ENCODE measurements at places on chromosomes 6 and 20.

- no peak for DNase-seq
These were observed 26.8 kb downstream of the MANBAL start for GRCh38 chr20:37316116-37316774.

DNA sequence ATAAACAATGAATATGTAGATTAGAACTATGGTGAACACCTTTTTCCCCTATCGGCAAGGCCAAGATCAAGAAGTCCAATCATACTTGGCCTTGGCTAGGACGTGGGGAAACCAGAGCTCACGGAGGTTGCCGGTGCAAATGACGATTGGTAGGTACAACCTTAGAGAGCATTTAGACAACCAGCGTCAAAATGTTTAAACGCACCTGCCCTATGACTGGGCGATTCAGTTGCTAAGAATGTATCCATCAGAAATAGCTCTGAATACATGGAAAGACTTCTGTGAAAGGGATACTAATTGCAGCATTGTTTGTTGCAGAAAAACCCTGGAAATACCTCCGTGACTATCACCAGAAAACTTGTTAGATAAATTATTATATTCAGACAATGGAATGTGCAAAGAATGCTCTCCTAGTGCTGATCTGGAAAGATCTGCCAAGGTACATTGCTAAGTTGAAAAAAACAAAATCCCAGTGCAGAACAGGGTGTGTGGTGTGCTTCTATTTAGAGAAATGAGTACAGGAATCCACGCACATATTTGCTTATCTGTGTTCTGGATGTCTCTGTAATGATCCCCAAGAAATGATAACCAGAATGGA, 48.0 kb upstream of the PTPN1 start:
- no peak for DNase-seq

DNA sequence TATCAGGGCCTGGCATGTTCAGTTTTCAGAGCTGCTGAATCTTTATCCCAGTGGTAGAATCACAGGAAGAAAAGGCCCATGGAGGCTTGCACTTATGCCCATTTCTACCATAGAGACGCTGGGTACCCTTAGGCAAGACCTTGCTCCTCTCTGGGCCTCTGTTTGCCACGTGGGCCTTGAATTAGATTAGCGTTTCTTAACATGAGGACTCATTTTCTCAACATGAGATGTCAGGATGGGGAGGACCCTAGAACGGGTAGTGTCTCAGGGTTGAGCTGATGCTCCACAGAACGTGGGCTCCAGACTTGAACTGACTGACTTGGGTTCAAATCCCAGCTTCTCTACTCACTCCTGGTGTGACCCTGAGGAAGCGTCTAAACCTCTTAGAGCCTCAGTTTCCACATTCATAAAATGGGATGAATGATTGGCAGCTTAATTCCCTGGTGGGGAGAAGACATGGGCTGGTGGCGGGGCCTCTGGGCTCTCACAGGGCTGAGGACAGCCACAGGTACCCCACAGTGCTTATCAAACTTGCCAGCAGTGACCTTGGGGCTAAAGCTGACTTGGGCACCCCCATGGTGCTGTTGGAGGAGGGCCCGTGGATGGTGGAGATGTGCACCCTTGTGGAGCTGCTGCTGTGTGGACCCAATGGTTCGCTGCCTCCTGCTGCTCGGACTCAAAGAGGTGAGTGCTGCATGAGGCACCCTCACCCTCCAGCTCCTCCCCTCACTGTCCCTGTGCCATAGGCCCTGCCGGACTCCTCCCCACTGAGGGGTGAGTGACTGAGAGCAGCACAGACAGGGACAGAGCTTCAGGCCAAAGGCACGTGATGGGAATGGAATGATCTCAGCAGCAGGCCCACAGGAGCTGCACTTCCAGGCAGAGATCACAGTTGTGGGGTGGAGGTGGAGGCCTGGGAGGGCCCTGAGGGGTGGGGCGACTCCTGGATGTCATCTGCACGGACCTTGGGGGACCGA, 28.2 kb downstream of the SUN5 start:
- no peak for DNase-seq

DNA sequence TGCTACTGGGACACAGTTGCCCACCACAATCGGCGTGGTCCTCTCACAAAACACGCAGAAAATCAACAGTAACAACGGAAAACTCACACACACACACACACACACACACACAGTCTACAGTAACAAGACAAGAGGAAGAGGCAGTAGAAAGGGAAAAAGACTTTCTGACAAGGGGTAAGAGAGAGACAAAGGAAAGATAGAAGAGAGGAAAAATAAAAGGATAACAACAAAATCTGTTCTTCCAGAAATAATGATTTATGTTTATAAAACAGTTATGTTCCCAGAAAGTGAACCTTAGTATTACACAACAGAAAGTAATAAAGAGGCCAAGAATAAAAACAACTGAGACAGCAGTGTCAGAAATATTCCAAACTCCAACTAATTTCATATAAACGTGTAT, 2.9 kb downstream of the RANBP9 start:
- DNase-seq, result no peak

DNA sequence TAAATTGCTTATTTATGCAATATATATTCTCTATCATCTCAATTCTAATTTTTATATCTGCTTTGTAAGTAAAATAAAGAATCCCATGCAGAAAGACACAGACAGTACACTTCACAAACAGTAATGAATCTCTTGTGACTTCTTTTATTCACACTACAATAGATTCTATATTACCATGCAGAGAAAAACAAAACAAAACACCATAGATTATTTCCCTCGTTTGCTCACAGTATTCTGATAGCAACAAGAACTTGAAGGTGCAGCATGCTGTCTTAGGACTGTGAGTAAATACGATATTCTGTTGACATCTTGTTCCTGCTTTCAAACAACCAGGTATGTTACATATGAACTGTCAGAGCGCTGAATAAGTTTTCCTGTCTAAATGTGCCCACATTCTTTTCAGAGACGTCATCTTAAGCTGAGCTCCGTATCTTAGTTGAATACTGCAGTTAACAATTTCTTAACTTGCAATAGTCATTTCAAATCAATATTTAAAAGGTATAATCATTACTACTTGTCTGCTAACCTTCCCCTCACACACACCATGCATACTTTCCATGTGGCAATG, 140.1 kb downstream of the BTBD9 start:
- DNase-seq, result no peak

- DNase-seq, result no peak
These were observed 57.2 kb upstream of the IRAK1BP1 start for GRCh38 chr6:78810146-78810545.

DNA sequence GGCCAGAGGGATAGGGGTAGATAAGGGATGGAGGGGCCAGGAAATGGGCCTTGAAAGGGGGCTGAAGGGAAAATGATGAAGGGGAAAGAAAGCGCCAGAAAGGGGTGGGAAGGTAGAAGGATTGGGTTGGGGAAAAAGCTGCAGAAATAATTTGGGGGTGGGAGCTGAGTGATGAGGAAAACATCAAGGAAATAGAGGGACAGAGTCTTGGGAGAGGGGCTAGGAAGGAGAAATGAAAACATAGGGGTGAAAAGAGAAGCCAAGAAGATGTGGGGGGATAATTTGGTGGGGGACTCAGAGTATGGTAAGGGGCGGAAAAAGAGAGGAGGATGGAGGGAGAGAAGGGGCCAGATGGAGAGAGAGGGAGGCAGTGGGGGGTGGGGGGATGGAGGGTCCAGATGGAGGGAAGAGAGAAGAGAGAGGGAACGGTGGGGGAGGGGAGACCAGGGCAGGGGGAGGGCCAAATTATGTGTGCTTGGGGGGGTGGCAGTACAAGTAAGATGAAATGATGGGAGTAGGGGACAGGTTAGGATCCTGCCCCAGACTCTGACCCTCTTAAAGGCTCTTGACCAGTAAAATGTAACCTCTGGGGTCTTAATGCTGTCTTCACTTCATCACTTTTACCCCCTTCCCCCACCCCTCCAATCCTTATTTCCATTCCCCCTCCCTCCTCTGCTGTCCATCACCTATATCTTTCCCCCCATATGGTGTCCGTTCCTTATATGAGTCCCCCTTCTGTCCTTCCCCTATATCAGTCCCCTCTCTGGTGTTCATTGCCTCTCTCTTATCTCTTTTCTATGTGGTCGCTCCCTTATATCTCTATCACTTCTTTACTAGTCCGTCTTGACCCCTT, 852 bp downstream of the SYNGAP1 start:
- no peak for DNase-seq

DNA sequence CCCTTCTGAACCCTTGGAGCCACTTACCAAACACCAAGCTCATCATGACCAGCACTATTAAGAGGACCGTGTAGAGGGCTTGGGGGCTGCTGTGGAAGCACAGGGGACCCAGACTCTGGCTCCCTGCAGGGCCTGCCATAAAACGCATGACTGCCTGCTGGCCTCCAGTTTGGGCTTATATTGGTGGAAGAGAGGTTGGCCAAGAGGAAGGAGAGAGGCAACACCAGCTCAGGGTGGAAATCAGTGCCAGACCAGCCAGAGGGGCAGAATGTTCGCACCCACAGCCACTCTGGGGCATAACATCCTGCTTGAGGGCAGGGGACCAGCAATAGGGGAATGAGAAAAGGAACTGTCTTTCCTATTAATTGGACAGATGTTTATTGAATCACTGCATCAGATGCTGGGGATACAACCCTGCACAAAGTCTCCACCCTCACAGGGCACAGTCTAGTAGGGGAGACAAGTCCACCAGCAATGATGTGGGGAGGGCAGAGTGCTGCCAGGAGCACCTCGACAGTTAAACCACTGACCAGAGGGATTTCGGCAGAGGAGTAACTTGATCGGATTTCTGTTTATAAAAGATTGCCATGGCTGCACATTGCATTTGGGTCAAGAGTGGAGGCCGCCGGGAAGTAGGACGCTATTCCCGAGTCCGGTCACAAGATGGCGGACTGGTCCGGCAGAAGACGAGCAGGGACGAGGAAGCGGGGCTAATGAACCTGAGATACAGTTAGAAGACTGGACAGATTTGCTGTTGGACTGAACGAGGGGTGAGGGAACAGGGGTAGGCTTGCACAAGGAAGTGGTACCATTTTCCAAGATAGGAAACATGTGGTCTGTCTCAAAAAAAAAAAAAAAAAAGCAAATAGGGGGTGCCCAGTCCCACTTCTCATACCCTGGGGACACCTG, at the start of gene LY6G5C:
TSS of gene LY6G5C (minus strand) at position 842 of the 909 bp plus-strand sequence. CDS start at position 148, 694 bp downstream.
- DNase-seq, result peak; percentile 37

- no peak for DNase-seq
These were observed 35.1 kb upstream of the PPP1R3G start for GRCh38 chr6:5050009-5050408.

DNA sequence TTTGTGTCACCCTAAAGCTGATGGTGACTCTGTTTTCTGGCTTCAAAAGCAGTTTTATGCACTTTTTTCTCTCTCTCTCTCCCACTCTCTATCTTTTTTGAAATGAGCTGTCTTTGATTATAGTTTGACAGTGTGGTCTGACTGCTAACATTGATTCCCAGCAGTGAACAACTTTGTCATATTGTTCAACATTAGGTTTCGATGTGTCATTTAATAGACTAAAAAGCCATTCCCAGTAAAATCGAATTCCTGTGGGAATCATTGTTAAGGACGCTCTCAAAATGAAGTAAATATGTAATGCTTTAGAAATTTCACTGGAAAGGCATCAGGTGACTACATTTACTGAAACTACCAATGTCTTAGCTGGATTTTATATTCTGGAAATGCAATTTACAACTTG, 69.9 kb upstream of the FLRT3 start:
- no peak for DNase-seq

DNA sequence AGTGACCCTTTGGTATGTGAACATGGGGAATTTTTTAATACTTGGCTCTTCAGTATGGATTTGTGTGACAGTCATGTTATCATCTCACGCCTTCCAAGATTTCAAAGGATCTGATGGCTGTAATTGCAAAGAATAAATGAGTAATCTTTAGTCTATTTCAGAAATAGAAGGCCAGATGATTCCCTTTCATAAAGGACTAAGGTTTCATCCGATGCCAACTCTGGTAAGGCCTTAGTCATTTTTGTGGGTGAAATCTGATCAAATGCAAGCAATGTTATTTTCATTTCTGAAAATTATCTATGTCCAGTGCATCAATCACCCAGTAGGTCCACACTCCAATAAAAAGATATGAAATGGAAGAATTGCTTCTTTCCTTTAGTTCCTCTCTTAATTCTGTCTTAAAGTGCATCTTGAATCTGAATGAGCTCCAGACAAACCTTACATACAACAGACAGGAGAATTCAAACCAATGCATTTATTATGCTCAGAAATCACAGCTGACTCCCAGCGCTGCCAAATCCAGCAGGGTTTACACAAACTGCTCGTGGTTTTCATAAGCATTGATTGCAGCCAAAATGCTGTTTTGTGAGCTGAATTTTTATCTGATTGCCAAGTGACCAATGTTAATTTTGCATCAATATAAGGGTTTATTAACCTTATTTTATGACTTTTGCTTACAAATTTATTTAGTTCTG, 565.2 kb upstream of the MARCKS start:
- DNase-seq, result no peak

GRCh38 chr6:37988696-37989095, 169.2 kb downstream of the ZFAND3 start:
- DNase-seq, result no peak

- DNase-seq, result no peak
These were observed 119.5 kb downstream of the FOXC1 start for GRCh38 chr6:1729133-1729749.

- no peak for DNase-seq
These were observed 115.4 kb downstream of the LAMP5 start for GRCh38 chr20:9629831-9630230.

DNA sequence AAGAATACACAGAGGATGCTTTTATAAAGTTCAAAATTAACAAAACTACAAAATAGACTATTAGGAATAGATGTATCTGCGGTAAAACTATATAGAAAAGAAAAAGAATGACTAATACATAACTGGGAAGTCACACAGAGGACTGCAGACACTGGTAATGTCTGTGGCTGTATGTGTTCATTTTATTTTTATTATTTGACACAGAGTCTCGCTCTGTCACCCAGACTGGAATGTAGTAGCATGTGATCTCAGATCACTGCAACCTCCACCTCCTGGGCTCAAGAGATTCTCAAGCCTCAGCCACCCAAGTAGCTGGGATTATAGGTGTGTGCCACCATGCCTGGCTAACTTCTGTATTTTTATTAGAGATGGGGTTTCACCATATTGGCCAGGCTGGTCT, 38.9 kb downstream of the ESF1 start:
- DNase-seq, result no peak

- no peak for DNase-seq
These were observed 155.9 kb upstream of the POU3F2 start for GRCh38 chr6:98678481-98678880.

- no peak for DNase-seq
These were observed 90.7 kb upstream of the BEND6 start for GRCh38 chr6:56864171-56864616.

Data from stimulated activated CD4-positive, alpha-beta T cell treated with anti-CD3 and anti-CD28 coated beads, TNF-alpha, amount 100 ng/mL, for 48 hours (primary cell).